Fibroblast of skin of scalp (primary cell): ENCODE measurements at places on chromosomes 16 and 17.

GRCh38 chr16:68764862-68765261 lies 27.8 kb downstream of the CDH1 start:
- DNase-seq: no peak

DNA sequence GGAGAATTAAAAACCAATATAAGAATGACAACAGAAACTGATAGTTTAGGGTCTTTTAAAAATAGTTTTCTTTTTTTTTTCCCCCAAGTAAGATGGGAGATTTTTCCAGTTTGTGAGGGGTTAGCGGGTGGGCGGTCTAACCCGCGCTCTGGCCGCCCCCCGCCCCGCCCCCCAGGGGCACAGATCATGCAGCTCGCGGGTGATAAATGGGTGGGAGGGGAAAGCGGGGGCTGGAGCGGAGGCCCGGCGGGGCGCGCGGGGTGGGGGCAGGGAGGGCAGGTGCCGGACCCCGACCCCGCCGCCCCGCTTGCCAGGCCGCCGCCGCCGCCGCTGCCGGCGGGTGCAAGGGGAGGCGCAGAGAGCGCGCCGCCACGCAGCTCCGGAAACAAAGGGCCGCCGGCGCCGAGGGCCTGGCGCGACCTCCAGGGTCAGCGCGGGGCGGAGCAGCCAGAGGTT lies 60.1 kb upstream of the GSE1 start:
- DNase-seq: no peak

DNA sequence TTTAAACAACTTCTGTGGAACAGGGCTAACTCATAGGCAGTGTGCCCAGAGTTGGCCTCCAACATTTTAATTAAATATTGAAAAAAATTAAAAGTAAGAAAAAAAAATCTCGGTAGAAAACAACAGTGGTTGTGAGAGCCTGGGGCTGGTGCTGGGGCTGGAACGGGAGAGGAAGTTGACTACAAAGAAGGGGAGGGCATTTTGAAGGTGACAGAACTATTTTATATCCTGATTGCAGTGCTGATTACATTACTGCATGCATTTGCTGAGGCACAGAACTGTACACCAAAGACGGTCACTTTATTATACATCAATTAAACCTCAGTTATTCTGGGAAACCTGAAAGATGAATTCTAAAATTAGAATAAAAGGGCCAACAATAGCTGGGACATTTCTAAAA lies 142.5 kb downstream of the PARN start:
- DNase-seq: no peak

GRCh38 chr17:27573971-27574525 lies 56.9 kb upstream of the LGALS9 start:
- peak; percentile 60 for DNase-seq

GRCh38 chr17:31487648-31488263 lies 96.3 kb downstream of the RAB11FIP4 start:
- peak; percentile 14 for DNase-seq

GRCh38 chr17:12953156-12953555 lies 64.7 kb downstream of the ELAC2 start:
- no peak for DNase-seq

- DNase-seq: no peak
Measured at GRCh38 chr16:78275420-78275819, 176.0 kb downstream of the WWOX start.

DNA sequence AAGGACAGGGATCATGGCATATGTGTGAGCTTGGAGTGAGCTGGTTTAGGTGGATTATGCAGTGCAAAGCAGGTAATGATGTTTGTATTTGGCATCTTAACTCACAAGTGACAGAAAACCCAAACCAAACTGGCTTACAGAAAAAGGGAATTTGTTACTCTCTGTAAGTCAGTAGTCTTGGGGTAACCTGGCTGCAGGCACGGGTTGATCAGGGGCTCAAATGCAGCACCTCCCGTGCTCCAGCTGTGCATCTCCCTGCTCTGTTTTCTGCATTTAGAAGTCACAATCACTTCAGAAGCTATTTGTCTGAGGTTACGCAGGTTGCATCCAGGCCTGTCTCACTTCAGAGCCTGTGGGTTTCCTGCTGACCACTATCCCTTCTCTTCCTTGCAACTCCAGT lies 354.3 kb downstream of the CPPED1 start:
- no peak for DNase-seq

GRCh38 chr16:9027070-9027799 lies 63.5 kb upstream of the USP7 start:
- DNase-seq: no peak

DNA sequence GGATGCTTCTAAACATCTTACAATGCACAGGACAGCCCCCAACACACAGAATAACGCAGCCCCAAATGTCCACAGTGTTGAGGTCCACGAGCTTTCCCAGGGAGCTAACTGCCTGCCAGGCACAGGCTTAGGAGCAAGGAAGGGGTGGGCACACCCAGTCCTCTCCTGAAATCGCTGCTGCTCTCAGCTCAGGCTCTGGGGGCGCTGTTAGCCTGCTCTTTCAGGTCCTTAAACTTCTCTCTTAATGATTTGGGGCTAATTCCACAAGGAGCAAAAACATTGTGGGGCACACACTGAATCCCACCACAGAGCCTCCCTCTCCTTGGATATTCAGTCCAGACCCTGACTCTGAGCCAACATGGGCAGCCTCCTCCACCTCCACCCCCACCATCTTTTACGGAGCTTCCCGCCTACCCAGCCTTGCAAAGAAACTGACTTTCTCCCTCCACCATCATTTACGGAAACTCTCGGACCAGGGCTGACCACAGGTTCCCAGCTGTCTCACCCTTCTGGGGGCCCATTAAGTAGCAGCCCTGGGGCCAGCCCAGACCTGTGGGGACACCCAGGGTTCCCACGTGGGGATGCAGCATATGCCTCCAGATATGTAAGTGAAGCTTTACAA lies 1.1 kb downstream of the CD300H start:
- peak; percentile 24 for DNase-seq

GRCh38 chr16:53896722-53897121 lies 192.8 kb downstream of the FTO start:
- peak; percentile 58 for DNase-seq

DNA sequence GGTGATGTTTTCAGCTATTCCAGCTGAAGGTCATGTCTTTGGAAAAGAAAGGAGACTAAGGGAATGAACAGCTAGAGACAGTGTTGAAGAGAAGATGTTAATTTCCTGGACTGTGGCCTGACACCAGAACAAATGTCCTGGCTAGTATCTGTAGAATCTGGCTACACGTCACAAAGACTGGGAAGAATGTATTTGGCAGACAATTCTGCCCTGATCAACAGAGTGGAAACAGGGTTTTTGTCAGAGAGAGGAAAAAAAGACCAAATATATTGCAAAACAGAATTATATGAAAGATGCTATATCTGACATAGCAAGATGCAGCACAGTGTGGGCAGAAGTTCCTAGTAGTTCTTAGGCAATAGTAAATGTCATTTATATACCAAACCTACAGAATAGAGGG lies 17.0 kb upstream of the ANKFN1 start:
- DNase-seq: no peak

- DNase-seq: no peak
Measured at GRCh38 chr17:892958-893357, 86.6 kb downstream of the NXN start.

DNA sequence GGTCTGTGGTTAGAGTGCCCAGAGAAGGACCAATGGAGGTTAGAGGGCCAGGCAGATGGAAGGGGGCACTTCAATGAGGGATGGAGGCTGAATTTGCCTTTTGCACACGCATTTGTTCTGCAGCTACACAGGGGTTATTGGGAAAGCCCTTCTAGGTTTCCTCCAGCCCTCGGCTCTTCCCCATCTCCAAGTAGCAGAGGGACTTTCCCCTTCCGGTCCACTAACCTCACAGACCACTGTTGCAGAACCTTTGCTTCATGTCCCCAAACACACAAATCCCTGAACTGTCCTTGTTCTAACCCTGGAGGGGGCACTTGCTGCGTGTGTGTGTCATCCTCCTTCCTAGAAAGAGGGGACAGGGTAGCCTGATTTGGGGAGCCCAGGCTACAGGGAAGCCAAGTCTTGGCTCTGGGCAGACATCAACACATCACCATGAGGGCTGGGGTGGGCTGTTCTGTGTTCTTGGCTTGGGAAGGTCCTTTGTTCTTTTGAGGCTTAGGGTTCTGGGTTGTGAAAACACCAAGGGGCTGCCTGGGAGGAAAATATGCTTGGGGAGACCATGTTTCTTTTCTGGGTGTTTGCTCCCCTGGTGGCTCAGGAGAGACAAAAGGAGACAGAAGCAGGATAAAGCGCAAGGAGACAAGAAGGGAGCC lies 7.3 kb upstream of the NR1D1 start:
- DNase-seq: no peak

GRCh38 chr16:86288716-86289294 lies 221.5 kb upstream of the FOXF1 start:
- no peak for DNase-seq

DNA sequence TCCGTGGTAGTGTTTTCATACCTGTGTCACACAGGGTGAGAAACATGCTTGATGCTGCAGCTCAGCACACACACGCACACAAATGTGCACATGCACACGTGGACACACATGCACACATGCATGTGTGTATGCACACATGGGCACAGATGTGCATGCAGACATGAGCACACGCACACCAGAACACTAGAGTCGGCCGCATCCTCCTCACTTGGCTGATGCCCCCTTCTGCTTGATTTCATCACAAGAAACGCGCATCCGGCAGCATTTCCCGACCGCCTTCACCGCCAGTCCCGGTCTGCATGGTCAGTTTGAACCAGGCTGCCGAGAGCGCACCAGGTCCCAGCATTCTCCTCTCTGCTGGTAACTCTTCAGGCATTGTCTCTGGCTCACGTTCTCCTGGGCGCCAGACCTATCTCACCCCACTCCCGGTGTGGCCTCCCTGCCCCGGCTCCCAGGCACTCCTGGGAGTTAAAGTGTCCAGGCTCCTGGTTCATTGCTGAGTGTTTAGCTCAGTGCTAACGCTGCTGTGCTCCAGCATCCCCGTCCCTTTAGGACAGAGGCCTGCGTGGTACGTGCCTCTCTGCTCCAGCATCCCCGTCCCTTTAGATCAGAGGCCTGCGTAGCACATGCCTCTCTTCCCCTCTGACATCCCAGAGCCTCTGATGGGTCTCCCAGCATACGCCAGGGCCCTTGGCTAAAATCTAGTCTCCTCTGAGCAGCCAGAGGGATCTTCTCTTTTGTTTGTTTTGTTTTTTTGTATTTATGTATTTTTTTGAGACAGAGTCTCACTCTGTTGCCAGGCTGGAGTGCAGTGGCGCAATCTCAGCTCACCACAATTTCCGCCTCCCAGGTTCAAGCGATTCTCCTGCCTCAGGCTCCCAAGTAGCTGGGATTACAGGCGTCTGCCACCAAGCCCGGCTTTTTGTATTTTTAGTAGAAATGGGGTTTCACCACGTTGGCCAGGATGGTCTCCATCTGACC lies 16.0 kb downstream of the BAIAP2 start:
- no peak for DNase-seq

GRCh38 chr17:58052945-58053715 lies 30.1 kb upstream of the DYNLL2 start:
- no peak for DNase-seq

DNA sequence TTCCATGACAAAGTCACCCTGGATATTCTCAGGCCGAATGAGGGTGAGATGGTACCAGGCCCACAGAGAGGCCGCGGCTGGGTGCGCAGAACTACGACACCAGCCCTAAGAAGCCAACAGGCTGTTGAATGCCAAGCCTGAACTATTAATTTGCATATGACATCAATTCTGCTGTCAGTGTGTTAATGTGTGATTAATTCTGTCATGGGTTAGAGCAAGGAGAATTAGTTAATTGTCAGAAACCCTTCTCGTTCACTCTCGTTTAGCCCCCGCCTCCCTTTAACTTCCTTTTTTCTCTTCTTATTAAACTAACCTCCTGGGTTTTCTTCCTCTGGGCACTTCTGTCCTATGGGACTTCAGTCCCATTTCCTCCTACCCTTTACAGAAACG lies 123.4 kb downstream of the ZFHX3 start:
- DNase-seq: no peak

- peak; percentile 53 for DNase-seq
Measured at GRCh38 chr17:2064520-2064971, 9.6 kb downstream of the HIC1 start.

- no peak for DNase-seq
Measured at GRCh38 chr17:13158494-13159240, 140.8 kb upstream of the ELAC2 start.

DNA sequence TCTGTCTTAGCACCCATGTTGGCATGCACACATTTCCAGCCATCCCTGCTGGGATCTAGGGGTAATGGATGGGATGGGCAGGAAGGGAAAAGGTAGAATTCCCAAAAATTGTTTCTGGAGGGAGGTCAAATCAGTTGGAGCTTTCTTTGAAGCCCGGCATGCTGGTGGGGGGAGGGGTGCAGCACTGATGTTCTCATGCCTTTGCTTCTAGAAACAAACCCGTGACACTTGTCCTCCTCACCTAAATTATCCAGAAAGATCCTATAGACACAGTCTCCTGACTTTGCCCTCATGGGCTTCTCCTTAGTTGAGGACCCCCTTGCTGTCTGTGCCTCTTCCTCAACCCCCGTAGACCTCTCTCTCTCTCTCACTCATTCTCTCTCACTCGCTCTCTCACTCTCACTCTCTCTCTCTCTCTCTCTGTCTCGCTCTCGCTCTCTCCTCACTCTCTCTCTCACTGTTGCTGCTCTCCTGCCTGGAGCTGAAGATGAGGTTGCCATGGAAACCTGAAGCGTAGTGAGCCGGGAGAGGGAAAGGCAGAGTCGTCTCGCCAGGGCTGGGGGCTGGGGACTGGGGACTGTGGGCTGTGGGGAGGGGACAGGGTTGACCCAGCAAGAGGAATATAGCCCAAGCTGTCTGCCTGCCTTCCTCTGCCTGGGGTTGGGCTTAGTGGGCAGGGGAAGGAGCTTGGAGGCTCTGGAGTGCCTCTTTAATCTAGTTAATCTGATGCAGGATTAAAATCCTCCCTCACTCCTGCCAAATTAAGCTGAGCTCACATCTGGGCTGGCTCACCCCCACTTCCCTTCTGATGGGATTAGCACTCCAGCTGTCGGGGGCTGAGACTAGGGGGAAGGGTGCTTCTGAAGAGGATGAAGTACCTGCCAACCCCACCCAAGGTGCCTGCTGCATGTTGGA lies 16.1 kb downstream of the LASP1 start:
- no peak for DNase-seq

GRCh38 chr16:12538667-12539091 lies 265.0 kb downstream of the CPPED1 start:
- peak; percentile 39 for DNase-seq

GRCh38 chr17:36049643-36050042 lies 14.4 kb upstream of the CCL18 start:
- no peak for DNase-seq

- no peak for DNase-seq
Measured at GRCh38 chr17:9790889-9791876, at the start of gene DHRS7C. Gene DHRS7C (minus strand): TSS chr17:9791592. CDS start chr17:9791284, 308 bp downstream.

GRCh38 chr16:27097800-27098230 lies 31.1 kb downstream of the C16orf82 start:
- DNase-seq: peak; percentile 35

DNA sequence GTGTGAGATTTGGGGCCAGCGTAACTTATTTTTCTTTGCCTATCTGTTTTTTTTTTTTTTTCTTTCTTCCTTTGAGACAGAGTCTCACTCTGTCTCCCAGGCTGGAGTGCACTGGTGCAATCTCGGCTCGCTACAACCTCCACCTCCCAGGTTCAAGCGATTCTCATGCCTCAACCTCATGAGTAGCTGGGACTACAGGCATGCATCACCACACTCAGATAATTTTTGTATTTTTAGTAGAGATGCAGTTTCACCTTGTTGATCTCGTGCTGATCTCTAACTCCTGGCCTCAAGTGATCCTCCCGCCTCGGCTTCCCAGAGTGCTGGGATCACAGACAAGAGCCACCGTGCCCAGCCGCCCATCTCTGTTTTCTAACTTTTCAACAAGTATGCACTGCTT lies 63.4 kb downstream of the VPS35L start:
- no peak for DNase-seq
